Stimulated activated CD8-positive, alpha-beta memory T cell treated with anti-CD3 and anti-CD28 coated beads, Interleukin-12 subunit alpha, Interleukin-12 subunit beta, amount 100 ng/mL, for 1 hour (primary cell): ENCODE measurements at places on chromosomes 13 and 19.

- no peak for DNase-seq
Observed at GRCh38 chr19:30897034-30897433, 452.2 kb downstream of the TSHZ3 start.

- DNase-seq = peak; percentile 17
Observed at GRCh38 chr19:38735257-38735686, 9.0 kb downstream of the CAPN12 start.

GRCh38 chr13:74187564-74187963, 53.4 kb upstream of the KLF12 start:
- no peak for DNase-seq

DNA sequence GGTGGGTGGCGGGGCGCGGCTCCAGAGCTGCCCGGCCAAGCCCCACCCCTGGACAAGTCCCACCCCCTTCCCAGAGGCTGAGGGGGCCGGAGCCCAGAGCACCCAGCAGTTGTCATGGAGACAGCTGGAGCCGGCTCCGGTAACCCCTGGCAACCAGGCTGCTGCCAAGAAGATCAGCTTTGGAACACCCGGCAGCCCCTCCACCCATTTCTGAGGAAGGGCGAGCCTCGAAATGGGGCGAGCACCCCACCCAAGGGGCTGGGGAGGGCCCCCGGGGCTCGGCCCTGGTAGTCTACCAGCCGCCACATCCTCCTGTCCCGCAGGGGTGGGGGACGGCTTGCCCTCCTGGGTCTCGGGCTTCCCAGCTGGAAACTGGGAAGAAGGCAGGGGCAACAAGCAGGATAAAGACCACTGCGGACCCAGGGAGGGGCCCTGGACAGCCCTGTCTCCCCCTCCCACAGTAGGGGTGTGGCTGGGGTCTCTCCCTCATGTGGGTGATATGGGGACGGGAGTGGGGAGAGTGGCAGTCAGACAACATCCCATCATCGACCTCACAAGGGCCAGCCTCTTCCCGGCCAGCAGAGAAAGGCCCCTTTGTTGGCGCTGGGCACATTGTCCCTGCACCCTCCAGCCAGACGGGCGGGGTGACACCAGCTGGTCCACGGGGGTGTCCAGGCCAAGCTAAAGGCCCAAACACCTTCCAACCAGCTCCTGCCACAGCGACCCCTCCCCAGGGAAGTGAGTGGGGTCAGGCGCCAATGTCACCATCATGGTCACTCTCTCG, 1.5 kb downstream of the CERS1 start:
- no peak for DNase-seq

- DNase-seq = no peak
Observed at GRCh38 chr13:40619479-40619814, 47.0 kb downstream of the FOXO1 start.

GRCh38 chr13:111584101-111584672, 263.7 kb downstream of the TEX29 start:
- no peak for DNase-seq

DNA sequence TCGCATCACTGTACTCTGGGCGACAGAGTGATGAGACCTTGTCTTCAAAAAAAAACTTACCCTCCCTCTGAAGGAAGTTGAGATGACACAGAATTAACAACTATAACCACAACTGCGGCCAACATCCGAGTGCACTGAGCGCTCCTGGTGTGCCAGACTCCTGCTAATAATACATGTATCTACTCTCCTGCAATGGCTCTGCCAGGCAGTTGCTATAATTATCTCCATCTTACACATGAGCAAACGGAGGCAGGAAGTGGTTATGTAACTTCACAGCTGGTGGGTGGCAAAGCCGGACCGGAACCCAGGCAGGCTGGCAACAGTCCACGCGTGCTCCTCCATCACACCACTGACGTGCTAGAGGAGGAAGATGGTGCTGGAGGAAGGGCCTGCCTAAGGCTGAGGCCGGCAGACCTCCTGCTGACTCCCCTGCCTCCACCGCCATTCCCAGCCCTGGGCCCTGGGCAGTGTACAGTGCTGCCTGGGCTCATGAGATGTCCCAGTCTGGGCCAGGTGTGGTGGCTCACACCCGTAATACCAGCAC, 12.6 kb downstream of the XRCC1 start:
- peak; percentile 57 for DNase-seq

DNA sequence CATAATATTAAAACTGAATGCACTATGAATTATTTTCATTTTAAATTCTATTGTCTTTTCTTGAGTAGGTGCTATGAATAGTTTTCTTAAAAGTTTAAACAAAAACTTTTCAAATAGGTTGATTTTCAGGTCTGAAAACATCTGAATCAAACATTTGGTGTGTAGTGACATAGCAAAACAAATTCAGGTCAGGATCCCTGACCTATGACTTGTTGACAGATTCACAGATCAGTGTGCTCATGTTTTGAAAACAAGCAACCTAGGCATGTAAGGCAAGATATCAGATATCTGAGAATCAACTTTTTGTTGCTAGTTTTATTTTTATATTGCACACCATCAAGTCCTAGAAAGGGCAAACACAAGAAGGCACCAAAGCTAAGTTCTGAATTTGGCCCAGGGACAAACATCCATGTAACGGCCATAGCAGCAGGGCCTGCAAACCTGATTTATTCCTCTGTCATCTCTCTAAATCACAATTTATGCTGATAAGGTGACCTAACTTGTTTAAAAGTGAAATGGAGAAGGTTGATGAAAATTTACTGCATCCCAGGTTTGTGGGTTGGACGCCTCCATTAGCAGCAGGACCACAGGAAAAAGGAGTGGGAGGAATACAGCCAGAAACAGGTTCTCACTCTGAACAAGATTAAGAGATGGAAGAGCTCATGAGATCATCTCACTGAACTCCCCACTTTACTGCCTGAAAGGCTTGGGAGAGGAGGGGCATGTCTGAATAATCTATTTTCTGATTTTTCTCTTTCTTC, 337.7 kb downstream of the KCNRG start:
- no peak for DNase-seq
